ENCODE measurements at places on chromosomes 3 and 15.

GRCh38 chr3:188360364-188360881 is 206.5 kb downstream of the LPP start:
- DNase-seq, result no peak

DNA sequence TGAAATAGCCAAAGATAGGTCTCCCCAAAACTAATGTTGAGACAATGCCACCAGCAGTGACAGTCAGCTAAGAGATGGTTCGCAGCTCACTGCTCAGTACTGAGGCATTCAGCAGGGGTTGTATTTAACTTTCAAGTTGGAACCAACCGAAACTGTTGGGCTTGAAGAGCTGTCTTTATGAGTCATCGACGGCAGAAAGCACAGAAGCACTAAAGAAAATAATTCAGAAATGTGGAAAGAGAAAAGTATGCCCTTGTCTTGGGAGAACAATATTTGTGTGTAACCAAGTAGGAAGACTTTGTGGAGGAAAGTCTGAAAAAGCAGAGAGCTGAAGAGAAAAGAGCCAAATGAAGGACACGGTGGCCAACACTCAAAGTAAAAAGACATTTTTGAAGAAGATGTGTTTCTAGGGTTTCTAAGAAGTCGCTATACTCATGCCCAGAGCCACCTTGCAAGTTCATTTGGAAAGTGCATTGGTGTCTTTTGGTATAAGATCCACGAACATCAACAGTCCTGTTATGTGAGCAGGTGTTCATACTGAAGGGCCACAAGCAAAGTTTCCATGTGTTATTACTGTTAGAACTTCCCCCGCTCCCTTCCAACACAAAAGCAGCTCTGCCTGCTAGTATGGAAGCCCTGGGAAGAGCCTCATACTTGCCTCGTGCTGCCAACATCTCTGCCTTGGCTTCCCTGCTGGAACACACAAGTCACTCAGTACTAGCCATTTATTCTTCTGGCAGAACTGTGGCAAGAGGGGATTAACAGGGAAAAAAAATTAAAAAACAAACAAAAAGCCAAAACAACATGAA is 4.1 kb upstream of the RARB start:
- no peak for DNase-seq

DNA sequence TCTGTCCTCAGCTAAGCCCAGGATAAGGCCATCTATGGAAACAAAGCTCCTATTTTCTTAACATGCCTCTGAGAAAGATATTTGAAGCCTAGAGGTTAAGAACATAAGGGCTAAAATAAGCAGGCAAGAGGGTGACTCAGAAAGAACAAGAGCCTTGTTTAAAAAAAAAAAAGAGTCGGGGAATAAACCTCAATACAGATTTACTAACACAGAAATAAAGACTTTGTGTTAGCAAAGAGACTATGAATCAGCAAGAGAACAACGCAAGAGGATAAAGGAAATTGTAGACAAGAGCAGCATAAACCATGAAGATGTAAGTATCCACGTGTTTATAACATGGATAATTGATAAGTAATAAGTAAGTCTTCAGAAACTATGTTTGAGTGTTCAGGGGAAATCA is 36.0 kb downstream of the RAB27A start:
- DNase-seq, result no peak

- DNase-seq, result no peak
Measured at GRCh38 chr3:175512700-175513099, 653.6 kb downstream of the NAALADL2 start.

DNA sequence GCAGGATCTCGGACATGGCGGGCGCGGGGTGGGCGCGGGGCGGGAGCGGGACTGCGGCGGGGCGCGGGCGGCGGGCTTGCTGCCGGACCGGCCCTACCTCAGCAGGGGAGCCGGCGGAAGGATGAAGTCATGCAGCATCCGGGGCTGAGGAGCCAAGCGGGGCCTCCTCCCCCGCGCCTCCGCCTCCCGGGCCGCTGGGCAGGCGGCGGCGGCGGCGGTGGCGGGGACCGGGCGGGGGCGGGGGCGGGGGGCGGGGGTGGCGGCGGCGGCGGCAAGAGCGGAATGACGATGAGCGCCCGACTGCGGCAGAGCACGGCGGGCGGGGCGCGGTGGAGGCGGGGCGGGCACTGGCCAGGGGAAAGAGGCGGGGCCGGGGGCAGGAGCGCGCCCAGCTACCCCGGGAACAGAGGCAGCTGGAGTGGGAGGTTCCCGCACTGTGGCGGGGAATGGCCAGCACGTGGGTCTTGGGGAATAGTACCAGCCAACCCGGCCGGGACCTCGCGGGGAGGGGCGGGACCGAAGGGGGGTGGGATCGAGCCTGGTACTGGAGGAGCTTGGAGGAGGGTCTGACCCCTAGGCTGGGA is at the start of gene CAMK2N2:
TSS of gene CAMK2N2 (minus strand) at position 284 of the 584 bp plus-strand sequence. CDS start at position 16, 268 bp downstream.
- DNase-seq, result peak; percentile 61

- DNase-seq, result no peak
Measured at GRCh38 chr15:101056366-101057334, 137.5 kb downstream of the LRRK1 start.

- no peak for DNase-seq
Measured at GRCh38 chr15:74040109-74040850, 42.1 kb downstream of the GOLGA6A start.

DNA sequence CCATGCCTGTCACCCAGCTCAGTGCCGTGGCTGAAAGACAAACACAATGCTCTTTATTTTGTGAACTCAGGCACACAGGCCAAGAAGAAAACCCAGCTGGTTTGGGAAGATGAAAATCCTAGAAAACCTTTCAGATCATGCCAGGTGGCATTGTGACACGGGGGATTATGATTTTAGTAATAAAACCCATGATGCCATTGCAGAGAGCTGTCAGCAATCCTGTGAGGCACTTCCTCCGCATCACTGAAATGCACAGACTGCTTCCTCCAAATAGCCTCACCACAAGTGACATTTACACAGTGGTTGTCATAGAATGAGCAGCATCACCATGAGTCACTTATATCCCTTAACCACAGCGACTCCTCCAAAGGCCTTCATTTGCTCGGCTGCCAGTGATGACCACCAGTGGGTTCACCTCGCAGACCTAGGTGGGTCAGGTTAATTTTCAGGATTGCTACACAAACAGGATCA is 22.7 kb downstream of the ABHD6 start:
- no peak for DNase-seq

GRCh38 chr15:91942720-91943394 is 89.3 kb downstream of the SLCO3A1 start:
- DNase-seq, result peak; percentile 21

DNA sequence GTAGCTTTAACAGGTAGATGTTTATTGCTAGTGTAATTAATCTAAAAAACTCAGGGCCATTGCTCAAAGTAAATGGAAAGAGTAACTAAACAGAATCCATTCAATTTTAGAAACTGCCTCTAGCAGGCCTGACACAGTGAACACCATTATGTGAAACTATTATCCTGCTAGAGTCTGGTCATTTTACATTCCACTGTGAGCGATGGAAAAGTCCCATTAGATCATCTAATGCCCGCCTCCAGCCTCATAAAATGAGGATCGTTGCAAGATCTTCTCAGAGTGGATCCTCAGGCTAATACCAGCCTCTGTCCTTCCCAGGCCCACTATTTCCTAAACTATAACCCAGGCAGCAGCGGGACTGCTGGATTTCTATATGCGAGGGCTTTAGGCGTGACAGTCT is 107.7 kb downstream of the WDR76 start:
- DNase-seq, result no peak

GRCh38 chr3:106337116-106337515 is 468.3 kb upstream of the CBLB start:
- no peak for DNase-seq

- DNase-seq, result no peak
Measured at GRCh38 chr3:134146666-134147065, 104.0 kb downstream of the RYK start.

DNA sequence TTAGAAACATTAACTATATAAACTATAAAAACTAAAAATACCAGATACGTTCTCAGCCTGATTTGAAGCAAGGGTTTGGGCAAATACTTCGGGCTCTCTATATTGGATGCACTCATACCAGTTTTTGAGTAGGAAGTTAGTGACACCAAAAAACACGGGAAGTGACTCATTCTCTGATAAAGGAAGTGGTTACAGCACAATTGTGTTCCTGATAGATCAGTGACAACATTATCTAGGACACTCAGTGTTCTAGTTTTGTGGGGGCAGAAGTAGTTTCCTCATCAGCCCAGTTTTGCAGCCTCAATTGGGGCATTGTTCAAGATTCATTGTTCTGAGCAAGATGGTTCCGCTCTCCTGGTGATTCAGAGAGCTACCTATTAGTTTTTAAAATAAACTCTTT is 469.6 kb upstream of the DPPA4 start:
- DNase-seq, result no peak

GRCh38 chr3:9501226-9501625 is 52.4 kb downstream of the LHFPL4 start:
- DNase-seq, result no peak

- DNase-seq, result no peak
Measured at GRCh38 chr3:40768046-40768445, 243.3 kb downstream of the ZNF621 start.

- no peak for DNase-seq
Measured at GRCh38 chr3:185880600-185880999, 55.8 kb upstream of the IGF2BP2 start.

- DNase-seq, result no peak
Measured at GRCh38 chr3:64351713-64352638, 126.7 kb upstream of the PRICKLE2 start.

DNA sequence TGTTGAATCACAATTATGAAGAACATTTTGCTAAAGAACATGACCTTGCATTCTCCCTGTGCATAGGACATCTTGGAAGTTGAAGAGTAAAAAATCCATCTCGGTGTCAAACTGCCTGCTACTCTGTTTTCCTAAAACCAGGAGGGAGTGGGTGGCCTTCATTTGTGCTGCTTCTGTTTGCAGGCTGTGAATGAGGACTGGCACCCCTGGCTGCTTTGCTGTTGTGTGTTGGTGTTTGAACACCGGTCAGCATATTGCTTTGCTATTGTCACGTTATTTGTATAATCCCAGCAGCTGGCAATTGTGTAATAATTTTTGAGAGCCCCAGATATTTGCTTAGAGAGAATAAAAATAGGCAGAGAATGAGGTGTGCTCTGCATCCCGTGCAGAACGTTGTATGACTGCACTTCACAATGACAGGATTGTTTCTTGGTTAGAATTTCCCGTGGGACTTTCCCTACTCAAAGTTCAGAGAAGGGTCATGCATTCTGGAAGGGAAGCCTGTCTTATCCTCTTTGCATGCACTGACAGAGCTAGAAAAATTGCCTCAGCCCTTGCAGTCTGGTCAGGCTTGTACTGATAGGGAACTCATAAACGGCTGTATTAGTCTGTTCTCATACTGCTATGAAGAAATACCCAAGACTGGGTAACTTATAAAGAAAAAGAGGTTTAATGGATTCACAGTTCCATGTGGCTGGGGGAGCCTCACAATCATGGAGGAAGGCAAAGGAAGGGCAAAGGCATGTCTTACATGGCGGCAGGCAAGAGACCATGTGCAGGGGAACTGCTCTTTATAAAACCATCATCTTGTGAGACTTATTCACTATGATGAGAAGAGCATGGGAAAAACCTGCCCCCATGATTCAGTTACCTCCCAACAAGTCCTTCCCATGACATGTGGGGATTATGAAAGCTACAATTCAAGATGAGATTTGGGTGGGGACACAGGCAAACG is 16.3 kb downstream of the SV2B start:
- DNase-seq, result no peak

GRCh38 chr3:126536126-126536525 is 12.2 kb downstream of the CHST13 start:
- DNase-seq, result no peak

DNA sequence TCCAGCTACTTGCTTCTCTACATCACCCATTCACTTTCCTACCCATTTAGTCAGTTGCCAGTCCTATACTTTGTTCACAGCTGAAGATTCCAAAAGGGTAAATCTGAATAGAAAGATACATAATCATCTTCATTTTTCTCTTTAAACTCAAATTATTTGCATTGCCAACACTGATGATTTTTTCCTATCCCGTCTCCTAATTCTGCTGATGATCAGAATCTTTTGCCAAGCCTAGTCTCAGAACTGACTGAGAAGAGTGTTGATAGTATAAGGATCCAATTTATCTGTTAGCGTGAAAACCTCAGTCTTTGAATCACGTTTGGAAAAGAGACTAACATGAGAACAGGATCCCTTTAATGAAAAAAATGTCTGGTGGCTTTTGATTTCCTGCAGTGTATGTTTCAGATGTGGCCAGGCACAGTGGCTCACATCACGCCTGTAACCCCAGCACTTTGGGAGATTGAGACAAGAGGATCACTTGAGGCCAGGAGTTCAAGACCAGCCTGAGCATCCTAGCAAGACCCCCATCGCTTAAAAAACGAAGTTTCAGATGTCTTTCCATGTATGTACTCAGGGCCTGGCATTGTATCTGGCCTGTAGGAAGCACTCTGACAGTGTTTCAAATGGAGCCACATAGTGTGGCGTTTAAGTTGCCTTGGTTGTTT is 169.4 kb downstream of the KLHL25 start:
- no peak for DNase-seq

DNA sequence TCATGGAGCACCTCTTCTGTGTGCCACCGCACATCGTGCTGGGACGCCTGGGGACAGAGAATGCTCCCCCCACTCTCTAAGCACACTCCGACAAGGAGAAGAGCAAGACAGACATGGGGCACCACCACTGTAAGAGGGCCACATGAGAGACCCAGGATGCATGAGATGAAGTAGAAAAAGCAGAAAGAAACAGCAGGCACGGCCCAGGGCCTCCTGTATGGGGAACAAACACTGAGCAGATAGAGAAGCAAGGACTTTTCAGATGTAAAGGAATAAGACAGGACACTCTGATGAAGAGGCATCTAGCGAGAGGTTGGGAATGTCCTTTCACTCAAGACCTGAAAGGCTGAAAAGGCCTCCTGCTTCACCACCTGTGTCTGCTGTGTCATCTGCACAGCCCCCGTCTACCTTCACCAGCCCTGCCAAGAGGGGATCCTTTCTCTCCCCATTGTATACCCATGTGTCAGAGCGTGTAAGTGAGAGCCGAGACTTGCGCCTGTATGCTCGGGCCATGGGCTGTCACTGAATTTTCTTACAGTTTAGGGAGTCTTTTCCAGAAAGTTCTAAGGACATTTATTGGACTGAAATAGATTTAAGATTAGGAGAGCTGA is 125.6 kb downstream of the LRRK1 start:
- DNase-seq, result no peak

GRCh38 chr15:31831596-31831995 is 198.7 kb upstream of the CHRNA7 start:
- no peak for DNase-seq

GRCh38 chr3:135503760-135504686 is 461.5 kb upstream of the PPP2R3A start:
- peak; percentile 86 for DNase-seq

GRCh38 chr3:71754610-71755253 is 1.1 kb downstream of the GPR27 start:
- DNase-seq, result no peak
